ENCODE measurements at places on chromosomes 3 and 15. TPM values are rescaled to one million over a fixed set of nuclear protein-coding genes. Genes with fewer than 3 reads are reported as not detected.

The GADL1 gene
- not detected for polyA plus RNA-seq

The DNAH1 gene
- polyA plus RNA-seq, result 4.3 TPM

The TM4SF4 gene
- polyA plus RNA-seq, result 656 TPM

The IQCF5 gene
- polyA plus RNA-seq, result not detected

The BFSP2 gene
- not detected for polyA plus RNA-seq

The NMNAT3 gene
- 16.3 TPM for polyA plus RNA-seq

DNA sequence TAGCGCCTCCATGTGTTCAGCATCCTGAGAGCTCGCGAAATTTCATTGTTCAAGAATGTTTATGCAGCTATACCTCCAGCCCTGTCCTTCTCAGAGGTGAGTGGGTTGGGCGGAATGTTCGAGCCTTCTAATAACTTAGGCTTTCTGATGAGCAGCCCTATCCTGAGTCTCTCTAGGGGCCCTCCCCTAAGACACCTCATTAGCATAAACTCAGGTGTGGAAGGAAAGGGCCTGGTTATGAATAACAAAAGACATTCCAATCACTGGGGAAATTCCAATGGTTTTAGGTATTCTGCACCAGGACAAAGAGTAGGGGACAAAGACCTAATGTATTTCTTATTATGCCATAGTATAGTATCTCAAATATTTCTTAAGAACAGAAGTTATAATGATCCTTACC lies 138.1 kb upstream of the PDZRN3 start:
- no peak for DNase-seq

DNA sequence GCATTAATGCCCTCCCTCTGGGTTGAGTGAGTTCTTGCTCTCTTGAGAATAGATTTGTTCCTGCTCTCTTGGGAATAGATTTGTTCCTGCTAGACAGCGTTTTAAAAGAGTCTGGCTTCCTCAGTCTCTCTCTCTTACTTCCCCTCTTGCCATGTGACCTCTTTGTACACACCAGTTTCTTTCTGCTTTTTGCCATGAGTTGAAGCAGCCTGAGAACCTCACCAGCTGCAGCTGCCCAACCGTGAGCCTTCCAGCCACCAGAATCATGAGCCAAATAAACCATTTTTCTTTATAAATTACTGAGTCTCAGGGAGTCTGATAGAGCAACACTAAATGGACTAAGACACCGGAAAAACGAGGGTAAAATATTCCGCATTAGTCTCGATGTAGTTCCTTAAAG lies 253.6 kb downstream of the CNTN6 start:
- no peak for DNase-seq

- DNase-seq, result no peak
Observed at GRCh38 chr15:99502182-99502581, 63.6 kb upstream of the MEF2A start.

GRCh38 chr15:100247228-100248225 lies 94.2 kb downstream of the ADAMTS17 start:
- DNase-seq, result no peak

GRCh38 chr3:114383875-114384557 lies 90.2 kb downstream of the TIGIT start:
- DNase-seq, result peak; percentile 74

- no peak for DNase-seq
Observed at GRCh38 chr3:128498901-128499530, 6.0 kb upstream of the GATA2 start.

DNA sequence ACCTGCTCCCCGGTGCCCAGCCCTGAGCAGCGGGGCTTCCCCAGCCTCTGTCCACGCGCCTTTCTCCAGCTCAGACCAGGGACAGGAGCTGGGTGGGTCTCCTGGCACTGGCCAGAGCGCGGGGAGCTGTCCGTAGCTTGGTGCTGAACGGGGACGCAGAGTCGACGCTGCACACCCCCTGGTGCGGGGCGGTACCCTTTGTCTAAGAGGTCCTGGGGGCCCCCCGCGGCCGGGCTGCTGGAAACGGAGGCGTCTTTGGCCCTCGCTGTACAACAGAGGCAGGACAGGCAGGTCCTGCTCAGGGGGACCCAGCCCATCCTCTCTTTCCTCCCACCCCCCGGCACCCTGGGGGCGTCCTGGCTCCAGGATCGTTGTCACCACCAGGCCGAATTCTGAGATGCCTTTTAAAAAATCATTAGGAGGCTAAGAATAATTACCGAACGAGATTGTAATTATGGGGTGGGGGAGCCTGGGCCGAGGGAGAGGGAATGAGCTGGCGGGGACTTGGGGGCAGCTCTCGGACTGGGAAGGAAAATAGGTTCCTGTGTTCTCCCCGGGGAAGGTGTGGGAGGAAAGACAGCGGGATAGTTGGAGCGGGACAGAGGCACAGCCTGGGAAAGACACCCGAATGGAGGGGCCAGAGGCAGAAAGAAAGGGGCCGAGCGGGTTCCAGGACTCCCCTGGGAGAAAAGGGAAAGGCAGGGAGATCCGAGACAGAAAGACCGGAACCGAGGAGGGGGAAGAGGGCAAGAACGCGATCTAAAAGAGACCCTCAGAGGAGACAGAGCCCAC lies 4.1 kb upstream of the SKOR1 start:
- peak; percentile 80 for DNase-seq

- no peak for DNase-seq
Observed at GRCh38 chr3:98532709-98533571, 1.2 kb downstream of the GPR15 start.

DNA sequence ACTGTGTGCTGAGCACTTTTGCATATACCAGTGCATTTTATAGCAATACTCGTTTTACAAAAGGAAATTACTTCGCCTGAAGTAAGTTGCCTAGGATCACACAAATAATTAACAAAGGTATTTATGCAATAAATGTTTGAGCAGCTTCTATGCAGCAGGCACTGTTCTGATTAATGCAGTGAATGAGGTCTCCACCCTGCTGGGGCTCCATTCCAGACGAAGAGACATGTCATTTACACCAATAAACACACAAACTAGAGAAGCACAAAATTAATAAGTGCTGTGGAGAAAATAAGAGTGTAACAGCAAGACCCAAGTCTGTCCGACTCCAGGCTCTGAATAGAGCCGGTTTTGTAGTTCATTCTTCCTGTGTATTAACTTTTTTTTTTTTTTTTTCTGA lies 17.5 kb downstream of the NOX5 start:
- no peak for DNase-seq

- DNase-seq, result no peak
Observed at GRCh38 chr3:141804778-141805639, 41.8 kb downstream of the GRK7 start.

- DNase-seq, result peak; percentile 96
Observed at GRCh38 chr15:59594493-59594942, 17.1 kb upstream of the GCNT3 start.

DNA sequence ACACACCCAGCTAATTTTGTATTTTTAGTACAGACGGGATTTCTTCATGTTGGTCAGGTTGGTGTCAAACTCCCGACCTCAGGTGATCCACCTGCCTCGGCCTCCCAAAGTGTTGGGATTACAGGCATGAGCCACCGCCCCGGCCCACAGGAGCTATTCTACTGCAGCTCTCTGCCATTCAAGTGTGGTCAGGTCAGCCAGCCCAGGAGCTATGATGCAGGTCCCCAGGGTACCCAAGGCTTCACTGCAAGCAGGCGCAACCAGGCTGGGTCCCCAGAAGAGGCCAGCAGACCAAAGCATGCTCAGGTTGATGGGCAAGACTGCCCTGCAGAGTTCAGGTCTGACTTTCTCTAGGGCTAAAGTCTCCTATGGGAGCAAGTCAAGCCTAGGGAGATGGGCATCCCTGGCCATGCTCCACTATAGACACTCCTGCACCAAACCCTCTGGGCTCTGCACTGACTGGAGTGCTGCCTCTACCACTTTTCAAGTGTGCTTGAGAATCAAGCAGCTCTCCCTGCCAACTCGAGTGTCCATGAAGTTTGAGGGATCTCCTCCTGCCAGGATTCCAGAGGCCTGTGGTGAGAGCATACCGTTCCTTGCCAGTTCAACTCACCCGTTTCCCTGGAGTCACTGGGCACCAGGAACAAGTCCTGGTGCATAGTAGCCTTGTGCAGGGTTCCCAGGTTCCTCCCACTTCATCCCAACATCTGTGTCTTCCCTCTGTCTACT lies 30.9 kb downstream of the MYO9A start:
- no peak for DNase-seq

- no peak for DNase-seq
Observed at GRCh38 chr3:128269006-128269775, 115.9 kb downstream of the EEFSEC start.

GRCh38 chr15:73885954-73886700 lies 12.8 kb downstream of the TBC1D21 start:
- no peak for DNase-seq

GRCh38 chr15:26738996-26739395 lies 33.9 kb downstream of the GABRB3 start:
- no peak for DNase-seq
